ENCODE measurements at places on chromosomes 3 and 15. TPM values are rescaled to one million over a fixed set of nuclear protein-coding genes. Genes with fewer than 3 reads are reported as not detected.

GOLGA8O gene
- 7.0 TPM for polyA plus RNA-seq

ABHD5 gene
- polyA plus RNA-seq, result 36.3 TPM

GABRR3 gene
- polyA plus RNA-seq, result 0.38 TPM

TIPIN gene
- polyA plus RNA-seq, result 31.7 TPM

B2M gene
- 2,068 TPM for polyA plus RNA-seq

SUCNR1 gene
- 0.42 TPM for polyA plus RNA-seq

RBM6 gene
- 104 TPM for polyA plus RNA-seq

GPR160 gene
- 10.4 TPM for polyA plus RNA-seq

PRR20G gene
- polyA plus RNA-seq, result 10.5 TPM

SHQ1 gene
- 20.1 TPM for polyA plus RNA-seq

SNRPN gene
- polyA plus RNA-seq, result 127 TPM

ACAD11 gene
- 26.1 TPM for polyA plus RNA-seq

CPNE9 gene
- polyA plus RNA-seq, result 1.3 TPM

A4GNT gene
- not detected for polyA plus RNA-seq

FBXW12 gene
- 0.98 TPM for polyA plus RNA-seq

FAM131A gene
- polyA plus RNA-seq, result 28.1 TPM

GOLGA8G gene
- polyA plus RNA-seq, result 28.8 TPM

CASR gene
- polyA plus RNA-seq, result 0.30 TPM

HCLS1 gene
- polyA plus RNA-seq, result 15.6 TPM

TMEM108 gene
- 44.3 TPM for polyA plus RNA-seq

All from testis (tissue), 5 donors.